ENCODE measurements at places on chromosomes 7 and 10.

GRCh38 chr7:158407581-158408317 is 179.9 kb downstream of the PTPRN2 start:
- no peak for DNase-seq

- no peak for DNase-seq
Measured at GRCh38 chr10:125137601-125138438, 22.5 kb downstream of the CTBP2 start.

DNA sequence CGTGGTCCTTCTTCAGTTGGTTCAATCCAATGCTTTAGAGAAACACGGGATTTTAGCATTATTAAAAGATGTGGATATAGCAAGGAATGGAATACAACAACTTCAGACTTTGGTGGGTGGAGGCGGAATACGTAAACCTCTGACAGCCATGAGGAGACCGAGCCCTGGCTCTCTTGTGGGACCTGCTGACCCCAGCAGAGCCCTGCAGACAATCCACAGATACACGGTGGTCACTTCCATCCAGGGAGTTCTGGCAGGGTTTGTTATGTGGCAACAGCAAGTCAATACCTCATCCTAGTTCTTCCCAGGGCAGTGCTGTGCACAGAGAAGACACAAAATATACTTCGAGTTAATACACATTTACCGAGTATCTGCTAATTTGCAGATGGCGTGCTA is 118.5 kb upstream of the DIP2C start:
- no peak for DNase-seq

- no peak for DNase-seq
Measured at GRCh38 chr10:51215951-51216834, 141.9 kb downstream of the PRKG1 start.

DNA sequence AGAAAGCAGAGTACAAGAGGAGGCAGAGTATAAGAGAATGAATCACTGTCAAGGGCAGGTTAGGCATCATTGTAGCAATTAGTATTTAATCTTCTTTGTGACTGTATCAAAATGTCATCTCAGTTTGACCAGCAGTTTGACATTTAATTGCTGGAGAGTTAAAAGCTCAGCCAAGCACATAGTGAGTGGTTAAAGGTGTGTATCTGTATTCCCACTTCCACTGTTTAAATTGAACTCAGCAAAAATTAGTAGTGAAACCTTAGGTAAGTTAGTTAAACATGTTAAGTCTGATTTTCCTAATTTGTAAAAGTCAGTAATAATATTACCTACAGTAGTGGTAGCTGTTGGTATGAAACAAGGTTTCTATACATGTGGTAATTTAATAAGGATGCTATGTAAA is 296.4 kb upstream of the MBL2 start:
- no peak for DNase-seq

DNA sequence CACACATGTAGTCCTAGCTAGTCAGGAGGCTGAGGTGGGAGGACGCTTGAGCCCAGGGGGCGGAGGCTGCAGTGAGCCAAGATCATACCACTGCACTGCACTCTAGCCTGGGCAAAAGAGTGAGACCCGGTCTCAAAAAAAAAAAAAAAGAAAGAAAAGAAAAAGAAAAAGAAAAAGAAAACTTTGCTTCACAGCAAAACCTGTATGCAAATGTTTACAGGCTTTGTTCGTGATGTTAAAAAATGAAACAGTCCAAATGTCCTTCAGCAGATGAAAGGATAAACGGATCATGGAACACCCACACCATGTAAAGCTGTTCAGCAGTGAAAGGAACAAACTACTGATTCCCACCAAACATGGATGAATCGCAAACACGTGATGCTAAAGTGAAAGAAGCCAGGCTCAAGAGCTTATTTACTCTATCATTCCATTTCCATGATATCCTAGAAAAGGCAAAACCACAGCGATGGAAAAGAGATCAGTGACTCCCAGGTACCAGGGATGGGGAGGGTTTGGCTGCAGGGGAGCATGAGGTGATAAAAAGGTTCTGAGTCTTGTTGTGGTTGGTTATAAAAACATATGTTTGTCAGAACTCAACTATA is 15.1 kb downstream of the LRRC20 start:
- no peak for DNase-seq

- no peak for DNase-seq
Measured at GRCh38 chr7:105210721-105211205, 178.0 kb downstream of the SRPK2 start.

- no peak for DNase-seq
Measured at GRCh38 chr10:42984035-42984610, 92.7 kb upstream of the RET start.

DNA sequence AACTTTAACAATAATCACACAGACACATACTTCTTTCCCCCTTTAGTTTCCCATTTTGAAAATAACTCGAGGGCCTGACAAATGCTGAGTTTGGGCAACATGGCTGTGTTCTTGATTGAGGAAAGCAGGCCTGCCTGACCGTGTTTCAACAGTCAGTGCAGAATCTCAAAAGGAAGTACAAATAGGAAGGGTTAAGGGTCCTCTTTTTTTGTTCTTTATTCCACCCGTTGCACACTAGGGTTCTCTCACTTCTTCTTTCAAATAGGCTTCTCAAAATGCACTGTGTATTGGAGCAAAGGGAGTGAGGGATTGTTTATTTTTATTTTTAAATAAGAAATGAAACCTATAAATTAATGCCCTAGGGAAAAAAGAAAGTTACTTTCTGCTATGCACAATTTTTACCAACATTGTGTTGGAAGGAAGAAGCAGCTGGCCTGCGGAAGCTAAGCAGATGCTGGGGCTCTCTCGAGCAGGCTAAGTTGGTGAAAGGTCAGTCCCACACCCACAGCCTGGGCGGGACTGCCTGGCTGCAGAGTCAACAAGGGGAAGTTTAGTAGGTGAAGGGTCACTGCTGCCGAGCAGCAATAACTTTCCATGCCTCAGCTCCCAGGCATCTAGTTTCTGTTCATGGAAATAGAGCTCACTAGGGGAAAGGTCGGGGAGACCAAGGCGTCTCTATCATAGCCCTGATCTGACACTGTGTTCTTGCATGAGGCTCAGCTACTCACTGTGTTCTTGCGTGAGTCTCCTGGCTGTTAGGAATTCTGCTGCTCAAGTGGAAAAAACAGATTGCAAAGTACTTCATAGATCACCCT is 12.2 kb upstream of the PDK4 start:
- DNase-seq: peak; percentile 90

DNA sequence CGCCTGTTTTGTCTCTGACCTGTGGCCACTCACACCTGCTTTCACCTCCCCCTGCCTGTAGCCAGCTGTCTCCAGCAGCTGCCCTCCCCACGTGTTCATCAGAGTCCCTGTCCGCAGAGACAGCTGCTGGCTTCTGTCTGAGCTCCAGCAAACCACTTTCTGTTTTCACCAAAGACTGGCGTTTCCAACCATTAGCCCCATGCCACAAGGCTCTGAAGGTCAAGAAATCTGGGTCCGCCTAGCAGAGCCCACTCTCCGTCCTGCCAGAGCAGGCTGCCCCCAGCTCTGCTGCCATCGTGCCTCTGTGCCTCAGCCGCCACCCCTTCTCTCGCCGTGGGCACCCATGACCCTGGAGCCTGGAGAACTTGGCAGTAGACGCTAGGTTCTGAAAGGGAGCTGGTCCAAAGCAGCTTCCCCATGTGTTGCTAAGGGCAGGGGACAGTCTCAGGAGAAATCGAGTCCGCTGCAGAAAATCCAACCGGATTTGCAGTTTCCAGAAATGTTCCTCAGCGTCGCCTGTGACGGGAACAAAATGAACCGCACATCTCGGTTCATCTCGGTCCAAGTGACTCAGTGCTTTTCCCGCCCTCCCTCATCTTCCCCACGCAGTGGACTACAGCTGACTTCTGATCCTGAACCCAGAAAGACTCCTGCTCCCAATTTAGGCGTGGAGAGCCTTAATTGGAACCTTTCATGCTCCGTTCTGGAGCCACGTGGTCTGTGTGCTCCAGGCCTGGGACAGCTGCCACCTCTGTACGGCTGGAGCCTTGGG is 28.0 kb downstream of the TMEM120A start:
- DNase-seq: no peak

All from AG09309 (cell line).